NCI-H1436 treated with DMSO at 0.1 percent for 48 hours (cell line): ENCODE measurements at places on chromosomes 13 and 19.
A peak's percentile ranks its signal among the peaks of the same experiment; 100 is the strongest.

DNA sequence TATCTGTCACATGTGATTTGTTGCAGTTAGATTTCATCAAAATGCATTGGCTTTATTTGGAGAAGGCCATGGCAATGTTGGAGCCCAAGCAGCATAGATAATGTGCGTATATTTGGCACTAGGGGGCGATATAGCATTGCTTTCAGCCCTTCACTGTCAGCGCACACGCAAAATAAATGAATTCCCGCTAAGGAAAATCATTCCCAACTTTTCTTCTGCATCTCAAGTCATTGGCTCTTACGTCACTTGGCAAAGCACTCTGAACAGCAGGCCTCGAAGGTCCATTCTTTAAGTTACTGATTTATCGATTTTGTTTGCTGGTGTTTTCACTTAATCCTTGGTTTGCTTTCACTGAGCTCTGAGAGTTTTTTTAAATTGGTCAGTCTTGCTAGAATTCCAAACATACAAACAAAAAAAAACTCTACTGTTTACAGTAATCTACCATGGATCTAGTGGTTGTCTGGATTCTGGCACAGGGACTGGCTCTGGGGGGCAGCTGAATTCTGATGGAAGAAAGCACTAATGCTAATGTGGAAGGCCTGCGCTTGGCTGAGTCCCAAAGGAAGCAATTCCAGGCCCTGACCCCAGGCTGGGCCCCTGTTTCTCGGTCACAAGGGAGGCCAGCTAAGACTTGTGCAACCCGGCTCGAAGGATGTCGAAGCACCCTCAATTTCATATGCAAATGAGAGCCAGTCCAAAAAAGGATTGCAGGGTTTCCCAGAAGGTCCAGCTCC is 97.7 kb upstream of the IPO5 start:
- DNase-seq: peak; percentile 37

GRCh38 chr19:18879579-18880373 is 16.2 kb downstream of the CERS1 start:
- DNase-seq: no peak

DNA sequence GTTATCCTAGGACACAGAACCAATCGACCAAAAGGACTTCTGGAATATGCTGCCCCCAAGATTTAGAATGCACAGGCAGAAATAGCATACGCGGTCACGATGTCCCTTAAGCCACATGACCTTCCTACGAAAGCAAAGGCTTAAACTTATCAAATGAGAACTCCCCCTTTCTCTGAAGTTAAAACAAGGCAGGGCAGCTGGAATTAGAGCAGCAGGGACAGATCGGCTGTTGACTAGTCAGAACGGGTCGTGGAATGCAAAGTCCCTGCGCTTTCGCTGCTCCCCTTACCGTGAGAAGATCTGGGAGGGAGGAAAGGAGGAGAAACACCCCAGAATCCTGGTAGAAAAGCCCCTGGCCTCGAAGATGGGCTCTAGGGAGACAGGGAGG is 799 bp upstream of the USPL1 start:
- no peak for DNase-seq

DNA sequence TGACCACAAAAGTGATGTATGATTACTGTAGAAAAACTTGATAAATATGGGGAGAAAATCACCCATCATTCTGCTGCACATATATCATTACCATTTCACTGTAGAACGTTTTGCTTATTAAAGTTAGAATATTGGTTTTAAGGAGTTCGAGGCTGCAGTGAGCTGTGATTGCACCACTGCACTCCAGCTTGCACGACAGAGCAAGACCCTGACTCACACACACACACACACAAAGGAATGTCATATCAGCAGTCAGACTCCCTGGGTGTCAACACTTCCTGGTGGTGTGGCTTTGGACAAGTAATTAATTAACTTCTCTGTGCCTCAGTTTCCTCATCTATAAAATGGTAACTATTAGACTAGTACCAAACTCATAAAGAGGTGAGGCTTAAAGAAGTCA is 11.3 kb upstream of the PNMA8A start:
- no peak for DNase-seq

DNA sequence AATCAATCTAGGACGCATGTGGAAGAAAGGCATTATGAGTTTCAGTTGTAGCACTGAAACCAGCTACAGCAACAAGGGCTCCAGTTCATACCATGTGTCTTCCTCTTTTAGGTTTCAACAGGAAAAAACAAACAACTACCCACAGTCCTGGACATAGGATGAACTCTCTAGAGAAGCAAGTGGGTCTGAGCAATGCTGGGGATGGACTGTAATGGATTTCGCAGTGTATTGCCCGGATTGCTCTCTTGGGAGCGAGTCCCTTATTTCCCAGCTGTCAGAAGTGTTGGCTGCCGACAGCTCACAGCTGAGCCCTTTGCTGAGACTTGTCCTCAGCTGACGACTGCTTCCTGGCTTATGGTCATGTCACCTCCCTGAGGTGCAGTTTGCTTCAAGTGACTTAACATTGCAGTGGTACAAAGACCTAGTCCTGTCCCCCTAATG is 12.1 kb upstream of the MYCBP2 start:
- DNase-seq: no peak

- no peak for DNase-seq
Observed at GRCh38 chr13:108777421-108778420, 148.3 kb downstream of the MYO16 start.

GRCh38 chr13:83350569-83350968 is 531.7 kb downstream of the SLITRK1 start:
- DNase-seq: no peak

GRCh38 chr19:32403291-32403995 is 2.1 kb upstream of the DPY19L3 start:
- no peak for DNase-seq

- no peak for DNase-seq
Observed at GRCh38 chr13:39957868-39958677, 302.6 kb downstream of the COG6 start.
